H9 (cell line): ENCODE measurements at places on chromosomes 1 and 21.
A peak's percentile ranks its signal among the peaks of the same experiment; 100 is the strongest.

DNA sequence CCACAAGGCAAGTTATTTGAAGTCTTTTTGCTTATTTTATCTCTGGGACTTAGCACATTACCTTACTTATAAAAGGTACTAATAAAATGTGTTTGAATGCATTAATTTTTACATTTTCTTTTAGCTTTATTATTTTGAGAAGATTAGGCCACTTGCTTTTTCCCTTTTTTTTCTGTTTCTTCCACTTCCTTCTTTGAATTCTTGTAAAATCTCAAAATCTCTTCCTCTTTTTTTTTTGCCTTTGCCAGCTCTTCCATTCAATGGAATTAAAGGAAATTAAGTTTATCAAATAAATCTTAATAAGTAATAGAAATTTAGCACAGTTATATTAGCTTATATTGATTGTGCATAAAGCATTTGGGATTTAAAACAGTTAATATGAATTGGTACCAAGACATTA, 260.9 kb downstream of the SRGAP2C start:
- no peak for DNase-seq

- DNase-seq = peak; percentile 53
These were observed 115.1 kb upstream of the TMEM51 start for GRCh38 chr1:15038232-15039016.

GRCh38 chr1:228456252-228457016, 30.7 kb upstream of the RNF187 start:
- DNase-seq = no peak

GRCh38 chr1:33093004-33093403, 12.1 kb downstream of the AZIN2 start:
- DNase-seq = peak; percentile 49

GRCh38 chr1:244876228-244876910, 12.0 kb upstream of the HNRNPU start:
- DNase-seq = no peak
